ENCODE measurements at places on chromosomes 2 and 18. TPM values are rescaled to one million over a fixed set of nuclear protein-coding genes. Genes with fewer than 3 reads are reported as not detected.

DNA sequence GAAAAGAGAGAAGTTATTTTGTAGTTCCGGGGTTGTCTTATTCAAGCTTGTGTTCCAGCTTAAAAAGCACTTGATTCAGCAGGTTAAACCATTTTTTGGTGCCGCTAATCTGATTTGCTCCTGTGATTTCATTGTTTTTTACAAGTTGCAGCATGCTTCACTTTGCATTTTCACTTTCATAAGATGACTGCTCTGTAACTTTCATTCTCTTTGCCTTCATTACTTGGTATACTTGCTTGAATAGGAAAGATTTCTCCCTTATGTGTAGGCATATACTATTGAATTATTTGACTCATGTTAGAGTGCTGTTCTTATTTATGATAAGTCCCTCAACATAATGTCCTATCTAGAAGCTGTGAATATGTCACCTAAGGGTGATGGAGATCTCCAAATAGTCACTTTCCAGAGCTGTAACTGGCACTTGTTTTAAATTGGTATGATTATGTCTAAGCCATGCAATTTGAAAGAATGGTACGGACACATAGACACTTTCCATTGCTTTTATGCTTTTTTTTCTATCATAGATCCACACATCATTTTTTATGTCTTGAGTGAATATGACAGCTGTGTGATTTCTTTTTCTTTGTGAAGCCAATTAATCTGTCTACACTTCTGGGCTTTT lies 254.5 kb downstream of the DSEL start:
- H3K4me1 ChIP-seq, result no peaks in the 10 kb centered on the region
- H3K27me3 ChIP-seq, result no peaks in the 10 kb centered on the region
- no peak for DNase-seq
- no peak overlapping the region for H3K4me3 ChIP-seq

NMS gene
- not detected for total RNA-seq

MC2R gene
- total RNA-seq, result 44.2 TPM

DNA sequence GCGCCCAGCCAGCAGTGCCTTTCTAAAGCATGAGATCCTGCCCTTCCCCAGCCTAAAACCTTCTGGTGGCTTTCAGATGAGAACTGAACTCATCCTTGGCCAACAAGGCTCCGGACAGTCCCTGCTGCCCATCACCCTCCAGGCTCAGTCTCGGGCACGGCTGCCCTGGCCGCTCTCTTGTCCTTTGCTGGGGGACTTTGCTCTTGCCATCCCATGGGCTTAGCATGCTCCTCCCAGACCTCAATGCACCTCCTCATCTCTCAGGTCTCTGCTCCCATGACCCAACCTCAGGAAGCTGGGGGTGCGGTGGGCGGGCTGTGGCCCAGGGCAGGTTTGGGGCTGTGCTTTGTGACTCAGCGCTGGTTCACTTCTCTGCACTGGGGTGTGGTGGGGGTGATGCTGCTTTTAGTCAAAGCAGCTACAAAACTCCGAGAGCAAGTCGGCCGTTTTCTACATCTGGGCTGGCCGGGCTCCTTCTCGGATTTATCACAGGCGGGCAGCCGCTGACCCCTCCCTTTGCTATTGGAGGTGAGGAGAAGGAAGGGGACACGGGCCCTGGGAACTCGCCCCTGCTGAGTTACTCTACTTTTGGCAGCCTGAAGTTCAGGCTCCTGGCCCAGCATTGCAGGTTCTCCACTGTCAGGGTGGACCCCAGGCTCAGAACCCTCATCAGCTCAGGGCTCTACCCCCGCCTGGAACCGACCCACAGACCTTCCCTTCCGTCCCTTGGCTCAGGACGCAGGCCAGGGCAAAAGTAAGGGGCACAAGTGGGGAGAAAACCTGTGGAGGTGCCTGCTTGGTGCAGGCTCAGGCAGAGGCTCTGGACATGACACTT lies 90.6 kb upstream of the TAF1B start:
- no peak for DNase-seq
- H3K27ac ChIP-seq, result no peak overlapping the region
- peaks cover 11% of the 10 kb centered on the region for H3K4me1 ChIP-seq
- H3K4me3 ChIP-seq, result no peak overlapping the region
- H3K36me3 ChIP-seq, result no peaks in the 10 kb centered on the region
- no peaks in the 10 kb centered on the region for H3K27me3 ChIP-seq

- no peaks in the 10 kb centered on the region for H3K4me1 ChIP-seq
- no peak overlapping the region for H3K4me3 ChIP-seq
- no peaks in the 10 kb centered on the region for H3K27me3 ChIP-seq
- DNase-seq, result no peak
- H3K27ac ChIP-seq, result no peak overlapping the region
These were observed 185.0 kb upstream of the SMIM21 start for GRCh38 chr18:75612456-75612855.

- H3K36me3 ChIP-seq, result peaks cover 32% of the 10 kb centered on the region
- no peaks in the 10 kb centered on the region for H3K27me3 ChIP-seq
- H3K4me1 ChIP-seq, result peaks cover 4% of the 10 kb centered on the region
- DNase-seq, result no peak
- H3K4me3 ChIP-seq, result no peak overlapping the region
These were observed 649 bp upstream of the GPBAR1 start for GRCh38 chr2:218260166-218260565.

DNA sequence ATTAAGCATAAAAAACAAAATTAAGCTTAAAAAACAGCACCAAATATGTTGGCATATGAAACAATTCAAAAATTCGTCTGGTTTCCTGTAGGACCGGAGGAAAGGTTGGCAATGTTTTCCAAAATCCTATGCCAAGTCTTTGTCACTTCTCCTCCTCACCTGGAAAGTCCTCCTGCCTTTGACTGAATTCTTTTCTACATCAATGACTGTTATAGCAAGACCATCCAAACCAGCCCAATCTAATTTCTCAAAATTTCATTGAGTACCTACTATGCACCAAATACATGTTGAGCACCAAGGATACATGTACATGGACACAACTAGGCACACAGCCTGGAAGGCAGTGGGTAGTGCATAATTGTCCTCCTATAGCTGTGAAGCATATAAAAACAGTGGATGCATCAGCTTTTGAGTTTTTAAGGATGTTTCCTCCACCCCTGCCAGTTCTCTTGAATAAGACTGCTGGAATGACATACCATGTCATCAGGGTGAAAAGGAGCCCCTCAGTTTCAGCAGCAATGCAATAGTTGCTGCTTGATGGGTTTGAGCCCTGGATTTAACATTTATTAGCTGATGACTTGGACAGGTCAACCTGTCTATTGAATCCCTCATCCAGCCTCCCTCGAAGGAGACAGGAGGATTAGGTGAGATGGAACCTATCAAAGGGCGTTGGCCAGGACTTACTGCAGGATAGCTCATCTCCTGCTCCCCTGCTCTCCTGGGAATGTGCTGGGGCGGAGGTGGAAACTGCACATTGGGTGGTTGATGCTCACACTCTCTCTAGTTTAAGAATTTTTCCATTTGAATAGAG lies 4.5 kb downstream of the FABP1 start:
- H3K4me3 ChIP-seq, result no peak overlapping the region
- no peaks in the 10 kb centered on the region for H3K36me3 ChIP-seq
- no peak for DNase-seq
- H3K27me3 ChIP-seq, result no peaks in the 10 kb centered on the region
- H3K27ac ChIP-seq, result no peak overlapping the region

DNA sequence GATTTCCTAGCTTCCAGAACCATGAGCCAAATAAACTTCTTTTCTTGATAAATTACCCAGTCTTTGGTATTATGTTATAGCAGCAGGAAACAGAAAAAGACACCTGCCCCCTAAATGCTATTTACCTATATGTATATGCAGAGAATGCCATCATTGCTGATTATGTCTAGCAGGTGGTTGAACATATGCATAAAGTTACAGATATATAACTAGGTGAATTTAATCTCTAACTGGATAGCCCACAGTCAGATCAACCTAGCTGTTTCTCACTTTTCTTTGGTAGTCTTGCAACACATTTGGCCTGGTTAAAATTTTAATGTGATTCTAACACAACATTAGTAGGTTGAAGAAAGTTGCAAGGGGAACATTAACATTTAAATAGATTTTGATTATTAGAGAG lies 7.1 kb upstream of the CERS6 start:
- no peak for DNase-seq
- no peaks in the 10 kb centered on the region for H3K4me1 ChIP-seq
- no peak overlapping the region for H3K27ac ChIP-seq

- H3K36me3 ChIP-seq, result no peaks in the 10 kb centered on the region
- H3K27me3 ChIP-seq, result no peaks in the 10 kb centered on the region
- DNase-seq, result peak; percentile 95
These were observed 2.4 kb downstream of the FHL2 start for GRCh38 chr2:105396254-105397024.

FBLN7 gene
- 0.50 TPM for total RNA-seq

DNA sequence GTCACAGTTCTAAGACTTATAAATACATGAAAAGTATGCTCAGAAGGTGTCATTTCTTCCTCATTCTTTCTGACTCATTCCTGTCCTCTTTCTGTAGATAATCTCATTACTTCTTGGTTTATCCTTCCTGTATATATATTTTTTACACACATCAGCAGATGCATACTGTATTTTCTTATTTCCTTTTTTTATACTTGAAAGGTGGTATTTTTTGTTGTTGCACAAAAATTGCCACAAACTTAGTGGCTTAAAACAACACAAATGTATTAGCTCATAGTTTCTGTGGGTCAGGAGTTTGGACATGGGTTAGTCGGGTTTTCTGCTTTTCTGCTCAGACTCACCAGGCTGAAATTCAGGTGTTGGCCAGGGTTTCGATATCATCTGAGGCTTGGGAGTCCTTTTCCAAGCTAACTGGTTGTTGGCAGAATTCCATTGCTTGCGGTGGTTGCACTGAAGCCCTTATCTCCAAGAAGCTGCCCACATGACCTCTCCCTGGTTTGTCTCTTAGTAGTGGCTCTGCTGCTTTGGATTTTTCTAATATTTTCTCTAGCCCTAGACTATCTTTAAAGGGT lies 162.6 kb downstream of the FMNL2 start:
- DNase-seq, result peak; percentile 86
- no peaks in the 10 kb centered on the region for H3K36me3 ChIP-seq
- no peak overlapping the region for H3K4me3 ChIP-seq
- peaks cover 42% of the 10 kb centered on the region for H3K4me1 ChIP-seq

DNA sequence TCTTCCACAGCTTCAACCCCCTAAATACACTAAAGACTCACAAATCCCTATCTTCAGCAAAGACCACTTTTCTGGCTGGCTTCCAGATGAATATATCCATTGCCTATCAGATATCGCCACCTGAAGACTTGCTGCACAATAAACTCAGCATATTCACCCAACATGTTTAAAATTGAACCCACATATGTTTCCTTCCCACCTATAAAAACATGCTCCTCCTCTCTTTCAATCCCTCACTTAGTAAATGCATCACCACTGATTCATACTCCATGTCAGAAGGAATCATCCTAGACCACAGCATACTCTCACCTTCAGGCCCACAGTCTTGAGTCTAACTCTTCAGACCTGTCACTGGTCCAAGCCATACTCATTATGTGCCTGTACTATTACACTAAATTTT lies 5.3 kb downstream of the SPC25 start:
- peaks cover 4% of the 10 kb centered on the region for H3K4me1 ChIP-seq
- H3K4me3 ChIP-seq, result no peak overlapping the region
- no peak overlapping the region for H3K27ac ChIP-seq
- no peaks in the 10 kb centered on the region for H3K27me3 ChIP-seq

GRCh38 chr2:189074506-189074905 lies 100.3 kb downstream of the COL3A1 start:
- H3K36me3 ChIP-seq, result no peaks in the 10 kb centered on the region
- no peak overlapping the region for H3K4me3 ChIP-seq
- H3K27me3 ChIP-seq, result no peaks in the 10 kb centered on the region
- H3K27ac ChIP-seq, result no peak overlapping the region
- no peaks in the 10 kb centered on the region for H3K4me1 ChIP-seq

DNA sequence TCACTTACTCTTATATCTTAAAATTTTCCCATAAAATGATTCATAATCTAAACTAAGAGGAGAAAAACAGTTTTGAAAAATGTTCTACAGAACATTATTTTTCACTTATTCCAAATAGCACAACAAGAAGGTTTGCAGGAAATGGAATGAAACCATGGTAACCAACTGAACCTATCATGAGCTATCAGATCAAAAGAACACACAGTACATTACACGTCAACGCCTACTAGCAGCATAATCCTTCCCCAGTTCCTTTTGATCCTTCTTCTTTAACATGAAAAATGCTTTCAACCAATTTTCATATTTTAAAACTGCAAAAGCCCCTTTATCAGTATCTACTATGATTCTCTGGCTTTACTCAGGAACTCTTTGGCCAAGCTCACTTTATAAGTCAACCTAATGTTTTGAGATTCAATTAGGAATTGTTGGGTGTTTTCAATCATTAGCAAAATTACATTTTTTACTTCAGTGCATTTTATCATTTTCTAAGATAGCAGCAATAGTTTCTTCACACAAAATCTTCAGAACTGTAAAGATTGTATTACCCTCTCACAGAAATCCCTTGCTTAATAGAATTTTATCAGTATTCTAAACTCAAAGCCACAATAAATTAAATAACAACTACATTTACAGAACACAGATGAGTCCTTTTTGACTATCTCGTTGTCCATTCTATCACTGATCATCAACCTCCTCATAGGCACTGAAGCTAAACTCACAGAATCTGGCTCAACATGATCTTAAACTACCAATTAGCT lies 102.5 kb downstream of the CHN1 start:
- DNase-seq, result no peak
- H3K27ac ChIP-seq, result no peak overlapping the region
- H3K27me3 ChIP-seq, result no peaks in the 10 kb centered on the region
- H3K4me3 ChIP-seq, result no peak overlapping the region
- H3K4me1 ChIP-seq, result peaks cover 7% of the 10 kb centered on the region

PHOSPHO2 gene
- total RNA-seq, result 0.69 TPM

GRCh38 chr2:164186591-164186990 lies 434.7 kb downstream of the GRB14 start:
- no peak overlapping the region for H3K4me3 ChIP-seq
- no peaks in the 10 kb centered on the region for H3K4me1 ChIP-seq
- H3K27ac ChIP-seq, result no peak overlapping the region
- H3K36me3 ChIP-seq, result no peaks in the 10 kb centered on the region

- no peaks in the 10 kb centered on the region for H3K36me3 ChIP-seq
- H3K4me1 ChIP-seq, result no peaks in the 10 kb centered on the region
- no peaks in the 10 kb centered on the region for H3K27me3 ChIP-seq
- no peak overlapping the region for H3K4me3 ChIP-seq
These were observed 69.2 kb upstream of the CABLES1 start for GRCh38 chr18:23066060-23066459.

- H3K4me1 ChIP-seq, result no peaks in the 10 kb centered on the region
- H3K4me3 ChIP-seq, result no peak overlapping the region
- no peaks in the 10 kb centered on the region for H3K27me3 ChIP-seq
- no peak for DNase-seq
These were observed 619.5 kb upstream of the FANCL start for GRCh38 chr2:58860586-58860985.

GRCh38 chr2:170694316-170694715 lies 20.8 kb upstream of the SP5 start:
- no peaks in the 10 kb centered on the region for H3K36me3 ChIP-seq
- no peaks in the 10 kb centered on the region for H3K27me3 ChIP-seq
- H3K27ac ChIP-seq, result no peak overlapping the region

GRCh38 chr2:26273501-26273900 lies 28.8 kb downstream of the HADHB start:
- H3K4me1 ChIP-seq, result peaks cover 54% of the 10 kb centered on the region
- H3K36me3 ChIP-seq, result no peaks in the 10 kb centered on the region

- H3K4me1 ChIP-seq, result no peaks in the 10 kb centered on the region
- H3K27me3 ChIP-seq, result no peaks in the 10 kb centered on the region
- DNase-seq, result no peak
- no peak overlapping the region for H3K27ac ChIP-seq
- no peaks in the 10 kb centered on the region for H3K36me3 ChIP-seq
These were observed 39.8 kb upstream of the EVA1A start for GRCh38 chr2:75600461-75601011.

SNED1 gene
- 23.8 TPM for total RNA-seq

Data from adrenal gland (tissue), 19 donors.